ENCODE measurements at places on chromosomes 7 and 10.

DNA sequence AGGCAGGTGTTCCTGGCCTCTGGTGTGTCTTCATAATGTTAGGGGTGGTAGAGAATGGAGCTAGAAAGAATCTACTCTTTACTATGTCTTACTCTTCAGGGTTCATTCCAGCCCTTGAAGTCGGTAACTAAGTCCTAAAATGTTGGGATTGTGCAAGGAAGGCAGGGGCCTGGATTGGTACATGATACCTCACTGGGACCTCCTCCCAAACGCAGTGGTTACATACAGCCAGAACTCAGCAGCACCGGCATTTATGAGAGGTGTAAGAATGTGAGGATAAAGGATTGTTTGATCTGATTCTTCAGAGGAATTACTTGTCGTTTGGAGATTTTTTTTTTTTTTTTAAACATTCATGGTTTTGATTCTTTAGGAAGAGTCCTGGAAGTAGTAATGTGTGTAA, 6.9 kb downstream of the COMTD1 start:
- DNase-seq: no peak

GRCh38 chr7:38463277-38464225, 167.6 kb downstream of the AMPH start:
- DNase-seq: peak; percentile 86

DNA sequence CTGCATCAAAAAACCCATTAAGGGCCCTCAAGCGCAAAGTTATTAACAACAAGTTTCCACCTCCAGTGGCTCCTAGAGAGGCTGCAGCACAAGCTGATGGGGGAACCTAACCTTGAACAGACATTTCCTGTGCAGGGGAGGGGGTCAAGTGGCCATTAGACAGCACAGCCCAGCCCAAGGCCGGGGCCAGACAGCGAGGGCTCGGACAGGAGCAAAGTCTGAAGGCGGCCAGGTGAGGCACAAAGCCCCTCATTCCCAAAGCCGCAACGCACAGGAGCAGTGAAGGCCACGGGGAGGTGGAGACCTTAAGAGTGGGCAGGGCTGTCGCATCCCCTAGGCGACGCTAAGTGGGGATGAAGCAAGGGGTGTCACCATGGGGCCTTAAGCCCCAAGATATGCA, 73.2 kb upstream of the ZNF746 start:
- DNase-seq: no peak

DNA sequence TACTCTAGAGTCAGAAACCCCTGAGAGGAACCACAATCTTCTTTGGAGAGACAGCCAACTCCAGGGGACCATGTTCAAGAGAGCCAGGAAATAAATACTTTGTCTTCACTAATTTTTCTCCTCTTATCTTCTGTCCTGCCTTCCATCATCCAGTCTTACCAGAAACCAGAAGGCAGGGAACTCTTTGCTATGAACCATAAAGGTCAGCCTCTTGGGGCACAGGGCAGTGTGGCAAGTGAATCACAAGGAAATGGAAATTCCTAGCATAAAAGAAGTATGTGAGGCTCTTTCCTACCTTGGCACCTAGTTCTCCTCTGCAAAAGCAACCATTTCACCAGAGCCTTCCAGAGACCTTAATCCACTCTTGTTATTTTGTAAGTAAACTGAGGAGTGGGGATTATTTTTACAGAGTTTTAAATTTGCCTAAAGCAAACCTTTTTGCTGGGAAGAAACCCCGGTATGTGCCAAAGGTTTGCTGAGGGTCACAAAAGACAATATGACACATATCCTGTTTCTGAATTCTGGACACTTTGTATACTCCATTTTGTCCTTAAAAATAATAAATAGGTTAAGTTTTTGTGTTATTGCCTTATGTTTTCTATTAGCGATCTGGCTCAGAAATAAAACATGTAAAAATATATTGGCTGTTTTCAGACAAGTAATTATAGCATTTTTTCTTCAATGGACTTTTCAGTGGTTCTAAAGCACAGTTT, 87.1 kb downstream of the ADAM22 start:
- no peak for DNase-seq

DNA sequence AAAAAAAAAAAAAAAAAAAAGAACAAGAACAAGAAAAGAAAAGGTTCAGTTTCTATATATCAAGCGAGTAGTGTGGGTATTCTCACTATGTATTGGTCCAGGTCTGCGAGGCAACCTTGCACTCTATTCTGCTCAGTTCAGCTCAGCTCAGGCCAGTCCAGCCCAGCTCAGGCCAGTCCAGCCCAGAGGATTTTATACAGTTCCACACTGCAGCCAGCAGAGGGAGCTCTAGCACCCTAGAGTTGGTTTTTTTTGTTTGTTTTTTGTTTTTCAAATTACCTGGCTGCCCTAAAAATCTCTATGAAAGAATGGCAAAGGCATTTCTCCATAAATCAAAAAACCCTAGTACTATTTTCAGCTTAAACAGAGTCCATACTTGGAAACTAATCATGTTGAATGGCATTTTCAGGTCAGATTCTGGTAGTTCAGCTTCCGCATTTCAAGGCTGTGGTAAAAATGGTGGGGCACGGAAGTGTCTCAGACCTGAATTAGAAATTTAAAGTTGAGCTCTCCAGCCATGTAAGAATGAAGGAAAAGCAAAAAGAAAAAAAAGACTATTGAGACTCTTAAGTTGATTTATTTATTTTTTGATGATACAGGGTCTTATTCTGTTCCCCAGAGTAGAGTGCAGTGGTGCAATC, 55.2 kb upstream of the GSDME start:
- peak; percentile 42 for DNase-seq

- no peak for DNase-seq
Observed at GRCh38 chr7:75789361-75789924, 17.4 kb upstream of the CCL26 start.

GRCh38 chr10:51804866-51805265, 105.5 kb upstream of the CSTF2T start:
- DNase-seq: no peak

DNA sequence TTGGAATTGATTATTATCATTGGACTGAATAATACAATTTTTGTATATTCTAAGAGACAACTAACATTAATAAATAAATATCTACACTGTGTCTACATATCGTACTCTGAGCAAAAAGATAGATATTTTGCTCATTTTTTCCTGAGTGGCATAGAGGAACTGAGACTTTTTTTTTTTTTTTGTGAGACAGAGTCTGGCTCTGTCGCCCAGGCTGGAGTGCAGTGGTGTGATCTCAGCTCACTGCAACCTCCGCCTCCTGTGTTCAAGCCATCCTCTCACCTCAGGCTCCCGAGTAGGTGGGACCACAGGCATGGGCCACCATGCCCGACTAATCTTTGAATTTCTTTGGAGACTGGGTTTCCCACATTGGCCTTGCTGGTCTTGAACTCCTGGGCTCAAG, 14.0 kb downstream of the KMT2E start:
- DNase-seq: no peak

DNA sequence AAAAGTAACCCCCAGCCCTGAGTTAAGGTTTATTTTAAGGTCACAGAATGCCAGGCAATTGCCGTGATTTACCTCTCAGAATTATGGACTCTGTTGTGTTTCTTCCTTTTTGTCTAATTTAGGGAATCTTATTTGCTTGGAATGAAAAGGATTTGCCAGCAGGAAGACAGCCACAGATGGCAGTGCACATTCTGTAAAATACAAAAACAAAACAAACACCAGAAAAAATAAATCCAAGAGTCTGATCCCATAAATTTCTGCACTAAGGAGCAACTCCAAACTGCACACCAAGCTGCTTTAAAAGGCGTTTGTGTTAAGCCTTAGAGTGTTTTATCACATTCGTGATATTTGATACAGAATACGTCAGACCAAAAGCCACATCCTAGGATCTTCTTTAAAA, 199.0 kb upstream of the C7orf33 start:
- no peak for DNase-seq

DNA sequence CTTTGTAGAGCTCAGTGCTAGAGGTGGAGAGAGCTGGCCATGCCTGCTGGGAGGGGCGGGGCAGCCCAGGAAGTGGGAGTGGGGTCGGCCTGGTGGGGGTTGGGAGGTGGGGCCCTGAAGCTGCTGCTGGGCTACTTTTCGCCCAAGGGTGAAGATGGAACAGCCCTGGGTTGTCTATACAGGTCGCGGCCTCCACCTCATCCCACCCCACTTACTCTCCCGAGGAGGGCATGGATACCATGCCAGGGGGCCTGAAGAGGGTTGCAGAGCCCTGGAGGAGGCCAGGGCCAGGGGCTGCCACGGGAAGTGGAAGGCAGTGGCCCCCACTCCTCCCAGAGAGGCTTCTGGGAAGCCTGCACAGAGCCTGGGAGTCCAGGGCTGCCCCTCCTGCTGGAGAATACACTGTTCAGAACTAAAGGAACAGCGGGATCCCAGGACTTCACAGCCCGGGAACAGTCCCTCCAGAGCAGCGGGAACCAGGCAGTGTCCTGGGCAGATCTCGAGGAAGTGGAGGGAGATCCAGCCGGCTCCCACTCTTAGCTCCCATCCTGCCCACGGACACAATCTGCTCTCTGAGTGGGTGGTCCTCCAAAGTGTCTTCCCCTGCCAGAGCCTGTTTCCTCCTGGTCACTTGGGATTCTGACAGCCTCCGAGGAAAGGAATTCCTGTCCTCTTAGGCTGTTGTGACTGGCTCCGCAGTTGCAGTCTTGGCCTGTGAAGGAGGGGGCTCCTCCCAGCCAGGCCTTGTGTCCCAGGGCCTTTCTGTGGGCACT, 23.5 kb downstream of the MAT1A start:
- DNase-seq: no peak

- DNase-seq: no peak
Observed at GRCh38 chr7:90761584-90761983, 165.5 kb downstream of the CDK14 start.

- DNase-seq: no peak
Observed at GRCh38 chr7:5549096-5549763, 125.6 kb upstream of the TNRC18 start.

GRCh38 chr7:77771901-77772300, 26.3 kb downstream of the TMEM60 start:
- DNase-seq: no peak

GRCh38 chr7:158840604-158841003, 11.3 kb upstream of the ESYT2 start:
- DNase-seq: no peak

DNA sequence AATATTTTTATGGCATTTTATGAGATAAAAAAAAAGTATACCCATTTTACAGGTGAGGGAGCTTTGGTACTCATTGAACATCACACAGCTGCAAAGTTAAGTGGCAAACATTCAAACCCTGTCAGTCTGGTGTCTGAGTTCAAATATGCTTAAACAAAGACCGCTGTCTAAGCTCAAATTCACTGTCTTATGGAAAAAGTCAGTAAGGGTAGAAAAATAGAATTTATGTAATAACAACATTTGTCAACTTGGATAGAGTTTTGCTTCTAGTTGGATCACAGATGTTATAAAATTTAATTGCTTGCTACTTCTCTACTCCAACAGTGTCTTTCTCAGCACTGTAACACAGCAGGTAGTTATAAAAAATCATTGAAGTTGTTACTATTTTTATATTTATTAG, 161.7 kb upstream of the CSTF2T start:
- no peak for DNase-seq

- DNase-seq: no peak
Observed at GRCh38 chr10:52757773-52758172, 14.8 kb downstream of the MBL2 start.

- DNase-seq: no peak
Observed at GRCh38 chr7:40873248-40873647, 738.4 kb downstream of the SUGCT start.

DNA sequence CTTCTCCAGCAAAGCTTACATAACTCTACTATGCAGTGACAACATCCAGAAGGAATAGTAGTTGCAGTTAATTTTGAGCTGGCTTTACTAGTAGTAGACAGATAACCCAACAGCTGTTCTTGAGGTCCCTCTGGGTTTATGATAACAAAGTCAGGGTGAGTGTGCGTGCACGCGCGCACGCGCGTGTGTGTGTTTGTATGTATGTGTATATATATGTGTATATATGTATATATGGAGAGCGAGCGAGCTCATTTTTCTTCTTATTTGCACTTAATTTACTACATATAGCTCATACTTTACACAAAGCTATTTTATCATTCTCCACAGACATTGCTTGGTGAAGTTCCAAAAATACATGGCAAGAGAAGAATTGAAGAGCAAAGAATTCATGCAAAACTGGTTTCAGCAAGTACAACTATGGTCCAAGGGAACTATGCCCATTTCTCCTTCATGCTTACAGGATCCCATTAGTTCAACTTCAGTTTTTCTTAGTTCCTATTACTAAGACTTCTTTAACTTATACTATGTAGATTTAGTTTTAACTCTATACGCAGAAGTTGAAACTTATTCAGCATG, 105.9 kb upstream of the TMEM168 start:
- no peak for DNase-seq

- DNase-seq: no peak
Observed at GRCh38 chr7:20270867-20271266, 53.7 kb upstream of the MACC1 start.

GRCh38 chr10:14530465-14530864, 199.7 kb upstream of the FRMD4A start:
- no peak for DNase-seq

DNA sequence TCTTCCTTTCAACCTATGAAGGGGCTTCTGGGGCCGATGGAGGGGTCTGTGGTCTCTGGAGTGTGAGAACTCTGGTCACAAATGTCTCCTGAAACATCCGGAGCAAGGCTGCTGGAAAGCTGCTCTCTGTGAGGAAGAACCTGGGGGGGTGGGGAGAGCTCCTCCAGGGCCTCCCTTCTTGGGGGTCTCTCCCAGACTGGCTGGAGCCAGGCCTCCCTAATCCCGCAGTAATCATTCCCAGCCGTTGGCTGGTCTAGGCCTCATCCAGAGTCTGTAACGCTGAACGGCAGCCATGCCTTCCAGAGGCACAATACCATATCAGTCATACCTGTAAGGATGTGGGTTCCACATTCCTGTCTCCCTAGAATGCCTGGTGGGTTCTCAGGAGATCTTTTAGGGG, 4.4 kb upstream of the LZTS2 start:
- DNase-seq: no peak

DNA sequence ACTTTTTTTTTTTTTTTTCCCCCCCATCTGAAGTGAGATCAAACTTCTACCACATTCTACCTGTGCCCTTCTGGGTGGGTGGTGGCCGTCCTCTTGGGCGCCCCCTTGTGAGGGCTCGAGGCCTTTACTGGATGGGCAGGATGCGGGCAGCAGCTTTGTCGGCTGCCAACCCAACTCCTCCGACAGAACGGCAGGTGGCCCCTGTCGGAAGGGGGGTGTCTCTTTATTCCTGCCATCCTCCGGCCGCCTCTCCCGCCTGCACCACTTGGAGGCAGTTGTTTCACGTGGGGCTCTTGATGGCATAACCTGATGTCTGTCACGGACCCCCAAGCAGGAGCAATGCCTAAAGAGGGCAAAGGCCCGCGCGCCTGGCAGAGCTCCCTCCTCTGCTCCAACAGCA, 31.0 kb downstream of the AMZ1 start:
- DNase-seq: peak; percentile 66

DNA sequence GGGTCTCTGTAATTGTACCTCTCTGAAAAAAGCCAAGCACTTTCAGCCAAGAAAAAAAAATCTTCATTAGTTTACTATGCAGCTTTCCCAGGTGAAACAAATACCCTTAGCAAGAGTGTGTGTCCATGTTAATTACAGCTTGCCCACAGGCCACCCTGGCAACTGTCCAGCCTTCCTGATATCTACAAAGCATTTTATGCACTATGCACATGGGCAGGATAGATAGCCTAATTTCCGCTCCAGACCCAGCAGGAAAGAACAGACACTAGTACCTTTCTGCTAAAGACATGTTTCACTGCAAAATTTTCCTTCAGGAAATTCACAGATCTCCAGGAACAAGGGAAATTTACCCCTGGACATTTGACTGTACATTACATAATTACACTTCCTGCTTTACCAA, 24.4 kb downstream of the CACNA2D1 start:
- DNase-seq: no peak

Measured in activated naive CD4-positive, alpha-beta T cell treated with Interleukin-2 at 50 U/mL for 16 hours (primary cell).